ENCODE measurements at places on chromosomes 3 and 15.

DNA sequence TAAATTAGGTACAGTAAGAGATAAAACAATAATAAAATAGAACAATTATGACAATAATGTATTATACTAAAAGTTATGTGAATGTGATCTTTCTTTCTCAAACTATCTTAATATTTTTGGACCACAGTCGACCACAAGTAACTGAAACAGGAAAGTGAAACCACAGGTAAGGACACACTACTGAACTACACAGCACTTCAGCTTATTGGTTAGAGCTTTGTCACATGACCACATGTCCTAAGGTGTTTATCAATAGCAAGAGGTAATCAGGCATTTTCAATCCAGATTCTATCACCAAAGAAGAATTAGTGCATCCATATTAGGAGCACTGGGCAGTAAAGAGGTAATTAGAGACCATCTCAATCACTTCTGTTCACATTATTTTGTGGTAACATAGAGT, 392.8 kb downstream of the RSL24D1 start:
- no peak for DNase-seq

GRCh38 chr15:52221730-52222129, 30.5 kb upstream of the GNB5 start:
- DNase-seq = no peak

DNA sequence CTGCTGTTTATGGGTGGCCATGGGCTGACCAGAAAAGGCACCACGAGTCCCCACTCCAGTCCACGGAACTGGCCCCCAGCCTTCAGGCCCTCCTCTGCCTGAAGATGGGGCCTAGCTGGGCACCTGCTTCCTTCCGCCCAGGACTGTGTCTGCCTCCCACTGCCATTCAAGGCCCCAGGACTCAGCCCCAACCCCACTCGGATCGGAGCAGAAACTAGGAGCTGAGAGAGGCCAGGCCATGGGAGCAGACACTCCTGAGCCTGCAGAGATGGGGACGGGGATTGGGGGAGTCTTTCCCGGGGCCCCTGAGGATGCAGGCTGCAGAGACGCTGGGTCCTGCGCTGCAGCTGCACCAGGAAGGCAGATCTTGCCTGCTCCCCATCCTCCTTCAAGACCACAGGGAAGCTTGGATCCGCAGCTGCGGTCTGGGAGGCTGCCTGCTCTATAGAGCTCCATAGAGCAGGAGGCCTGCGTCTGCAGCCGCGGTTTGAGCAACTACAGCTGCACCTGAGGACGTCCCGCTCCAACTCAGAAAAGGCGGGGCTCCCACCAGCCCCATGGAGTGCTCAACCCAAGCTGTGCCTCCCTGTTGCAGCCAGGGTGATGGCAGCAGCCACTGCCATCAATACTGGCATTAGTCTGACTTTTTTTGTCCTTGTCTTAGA, 383.9 kb upstream of the TMCO5A start:
- no peak for DNase-seq

DNA sequence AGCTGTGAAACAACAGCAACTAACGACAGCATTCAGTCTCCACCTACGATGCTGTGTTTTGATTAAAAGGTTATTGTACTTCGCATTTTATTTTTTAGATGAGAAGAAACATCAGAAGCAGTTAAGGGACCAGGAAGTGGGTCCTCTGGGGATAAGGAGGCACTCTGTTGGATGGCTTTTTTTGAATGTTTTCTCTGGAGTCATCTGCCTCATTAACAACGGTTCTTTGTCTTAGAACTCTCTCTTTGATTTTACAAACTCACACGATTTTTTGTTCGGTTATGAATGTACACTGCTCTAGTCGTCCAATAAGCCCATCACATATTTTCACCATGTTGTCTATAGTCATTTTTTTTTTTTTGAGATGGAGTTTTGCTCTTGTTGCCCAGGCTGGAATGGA, 36.0 kb upstream of the ARPIN start:
- no peak for DNase-seq

DNA sequence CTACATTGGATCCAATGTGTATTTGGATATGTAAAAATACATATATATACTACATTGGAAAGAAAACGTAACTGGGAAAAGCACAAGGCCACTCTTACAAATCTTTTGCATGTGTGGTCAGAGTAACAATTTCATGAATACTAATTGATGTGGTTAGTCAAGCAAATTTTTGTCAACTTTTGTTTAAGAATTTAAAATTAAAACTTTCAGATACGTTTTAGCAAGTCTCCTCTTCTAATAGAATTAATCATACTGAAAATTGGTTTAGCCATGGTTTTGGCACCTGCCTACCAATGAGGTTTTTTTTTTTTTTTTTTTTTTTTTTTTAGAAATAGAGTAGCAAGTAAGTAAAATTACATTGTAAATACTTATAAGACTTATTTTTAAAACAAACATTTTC, 153.0 kb upstream of the CGNL1 start:
- DNase-seq = no peak

DNA sequence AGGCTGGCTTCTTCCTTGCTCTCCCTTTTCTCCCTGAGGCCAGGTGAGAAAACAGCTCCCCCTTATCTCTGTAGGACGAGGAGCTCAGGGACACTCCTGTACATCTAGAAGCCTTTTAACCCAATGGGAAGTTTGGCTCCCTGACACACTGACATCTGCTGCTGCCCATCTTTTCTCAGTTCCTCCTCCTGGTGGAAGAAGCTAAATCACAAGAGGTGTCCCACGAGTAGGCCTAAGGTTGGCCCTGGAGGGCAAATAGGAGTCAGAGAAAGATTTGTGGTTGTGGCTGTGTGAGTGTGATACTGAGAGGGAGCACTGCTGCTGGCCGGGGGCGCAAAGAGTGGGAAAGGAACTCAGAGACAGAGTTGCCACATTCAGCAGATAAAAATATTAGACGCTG, 49.5 kb downstream of the ARHGAP31 start:
- no peak for DNase-seq

DNA sequence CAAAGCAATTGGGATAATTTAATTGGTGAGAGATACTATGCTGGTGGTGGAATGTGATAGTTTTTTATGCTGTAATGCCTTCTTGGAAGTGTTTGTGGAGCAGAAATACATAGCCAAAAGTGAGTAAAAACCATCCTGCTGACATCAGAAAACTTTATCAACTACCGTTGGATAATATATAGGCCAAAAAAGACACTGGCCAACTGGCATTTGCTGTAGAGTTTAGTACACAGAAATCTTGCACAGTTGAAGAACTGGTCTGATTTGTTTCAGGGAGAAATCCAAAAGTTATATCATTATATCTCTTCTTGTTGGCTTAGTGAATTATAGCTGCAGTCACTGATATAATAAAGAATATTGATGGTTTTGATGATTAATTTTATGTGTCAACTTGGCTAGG, 507 bp upstream of the MINDY4B start:
- no peak for DNase-seq

DNA sequence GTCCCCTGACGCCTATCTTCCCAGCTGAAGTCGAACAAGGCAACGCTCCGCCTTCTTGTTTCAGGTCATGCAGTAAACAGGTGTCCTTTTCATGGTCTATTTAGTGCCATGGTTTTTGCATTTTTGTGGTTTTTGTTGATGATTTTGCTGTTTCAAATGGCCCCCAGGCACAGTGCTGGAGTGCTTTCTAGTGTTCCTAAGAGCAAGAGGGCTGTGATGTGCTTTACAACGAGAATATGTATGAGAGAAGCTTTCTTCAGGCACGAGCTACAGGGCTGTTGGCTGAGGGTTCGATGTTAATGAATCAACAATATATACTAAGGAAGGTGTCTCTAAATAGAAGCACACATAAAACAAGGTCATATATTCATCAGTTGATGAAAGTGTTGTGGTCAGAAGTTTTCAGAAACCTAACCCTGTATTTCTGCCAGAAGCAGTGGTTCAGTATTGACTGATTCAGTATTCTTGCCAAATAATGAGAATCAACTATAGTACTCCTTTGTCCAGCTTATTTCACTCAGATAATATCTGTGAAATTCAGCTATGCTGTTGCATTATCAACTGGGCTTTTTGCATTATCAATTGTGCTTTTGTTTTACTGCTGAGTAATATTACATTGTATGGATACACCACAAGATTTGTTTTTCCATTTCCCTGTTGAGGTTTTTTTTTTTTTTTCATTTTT, 18.5 kb downstream of the LIMD1 start:
- no peak for DNase-seq

GRCh38 chr3:126496894-126497850, 20.4 kb downstream of the UROC1 start:
- no peak for DNase-seq
